GM03348 (cell line): ENCODE measurements at places on chromosomes 4 and X.

- DNase-seq = peak; percentile 57
Measured at GRCh38 chr4:54661169-54661568, 3.4 kb downstream of the KIT start.

DNA sequence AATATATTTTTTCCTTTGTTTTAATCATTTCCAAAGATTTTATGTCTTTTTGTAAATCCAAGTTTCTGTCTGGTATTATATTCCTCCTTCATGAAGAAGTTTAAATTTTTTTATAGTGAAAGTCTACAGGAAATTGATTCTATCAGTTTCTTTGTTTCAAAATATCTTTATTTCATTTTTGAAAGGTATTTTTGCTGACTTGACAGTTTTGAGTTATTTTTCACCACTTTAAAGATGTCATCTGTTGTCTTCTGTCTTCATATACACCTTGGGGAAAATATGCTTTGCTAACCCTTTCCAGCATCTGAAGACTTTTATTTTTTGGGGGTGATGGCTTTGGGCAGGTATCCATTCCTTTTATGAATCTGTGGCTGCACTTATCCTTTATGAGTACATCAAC lies 164.4 kb upstream of the EPHA5 start:
- no peak for DNase-seq

DNA sequence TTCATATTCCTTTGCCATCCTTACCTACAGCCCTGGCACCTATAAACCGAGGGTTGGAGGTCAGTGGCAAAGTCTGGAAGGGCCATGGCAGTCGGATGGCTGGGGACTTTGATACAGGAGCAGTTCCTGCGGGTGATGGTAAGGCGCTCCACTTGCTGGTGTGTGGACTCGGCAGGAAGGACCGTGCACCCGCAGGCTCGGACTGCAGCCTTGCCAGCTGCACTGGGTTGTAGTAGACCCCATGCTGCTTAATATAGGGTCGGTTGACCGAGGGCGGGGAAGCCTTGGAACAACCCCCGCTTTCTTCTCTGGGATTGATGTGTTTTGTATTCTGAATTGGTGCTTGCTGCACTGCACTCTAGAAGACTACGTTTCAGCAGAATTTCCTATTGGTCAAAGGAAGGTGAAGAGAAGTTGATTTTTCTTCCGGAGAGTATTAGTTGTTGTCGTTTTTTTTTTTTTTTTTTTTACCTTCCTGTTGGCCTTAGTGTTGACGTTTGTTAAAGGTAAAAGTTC lies 638 bp downstream of the BLTP1 start:
- peak; percentile 61 for DNase-seq

DNA sequence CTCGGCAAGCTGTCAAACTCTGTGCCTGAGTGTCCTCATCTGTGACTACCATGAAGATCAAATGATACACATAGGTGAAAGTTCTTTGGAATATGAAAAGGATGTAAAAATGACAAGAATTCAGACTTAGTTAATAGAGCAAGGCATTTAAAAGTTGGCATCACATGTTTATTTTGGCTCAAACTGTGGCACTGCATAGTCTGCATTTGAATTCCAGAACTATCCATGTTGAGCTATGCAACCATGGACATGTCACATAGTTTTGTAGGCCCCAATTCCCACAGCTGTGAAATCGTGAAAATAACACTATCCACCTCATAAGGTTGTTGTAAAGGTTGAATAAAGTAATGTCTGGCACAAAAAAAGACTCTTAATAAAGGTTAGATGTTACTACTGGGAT lies 33.9 kb downstream of the AFF2 start:
- no peak for DNase-seq

DNA sequence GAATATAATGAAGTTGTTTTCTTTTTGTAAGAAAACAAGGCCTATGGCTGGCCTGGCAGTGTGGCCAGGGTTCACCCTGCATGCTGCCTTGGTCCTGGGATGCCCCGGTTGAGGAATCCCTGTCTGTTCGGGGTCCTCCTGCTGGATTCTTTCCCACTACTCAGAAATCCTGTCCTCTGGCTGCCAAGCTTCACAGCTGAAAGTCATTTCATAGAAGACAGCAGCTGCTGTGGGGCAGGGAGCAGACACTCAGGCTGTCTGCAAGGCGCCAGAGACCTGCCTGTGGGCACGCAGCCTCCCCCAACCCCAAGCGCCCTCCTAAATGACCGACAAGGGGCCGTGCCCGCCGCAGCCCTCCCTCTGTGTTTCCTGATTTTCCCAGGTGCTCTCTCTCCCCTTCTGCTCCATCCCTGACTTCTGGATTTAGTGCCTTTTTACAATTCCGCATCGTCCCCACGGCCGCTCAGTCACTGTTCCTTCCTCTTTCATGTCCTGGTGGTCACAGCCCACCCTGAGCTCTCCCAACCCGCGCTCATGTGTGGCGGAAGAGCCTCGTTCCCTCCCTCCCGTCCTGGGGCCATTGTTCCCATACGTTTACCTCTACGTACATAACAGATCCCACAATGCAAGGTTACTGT lies 27.5 kb downstream of the ZFYVE28 start:
- no peak for DNase-seq

DNA sequence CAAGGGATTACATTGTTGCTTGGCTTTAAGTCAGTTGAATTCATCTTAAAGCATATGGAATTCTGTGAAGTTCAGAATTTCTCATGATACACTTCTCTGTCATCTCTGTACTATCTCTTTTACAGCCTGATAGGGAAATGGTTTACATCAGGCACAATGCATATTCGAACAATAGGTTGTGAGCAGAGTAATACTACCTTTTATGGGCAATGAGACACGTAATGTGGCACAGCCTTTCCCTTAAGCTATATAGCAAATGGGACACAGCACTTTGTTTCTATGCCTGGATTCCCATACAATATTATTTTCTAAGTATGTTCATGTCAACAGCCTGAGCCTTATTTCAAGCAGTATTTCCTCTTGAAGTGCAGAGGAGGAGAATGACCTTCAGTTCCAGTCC lies 58.4 kb downstream of the SYNPO2 start:
- DNase-seq = no peak

DNA sequence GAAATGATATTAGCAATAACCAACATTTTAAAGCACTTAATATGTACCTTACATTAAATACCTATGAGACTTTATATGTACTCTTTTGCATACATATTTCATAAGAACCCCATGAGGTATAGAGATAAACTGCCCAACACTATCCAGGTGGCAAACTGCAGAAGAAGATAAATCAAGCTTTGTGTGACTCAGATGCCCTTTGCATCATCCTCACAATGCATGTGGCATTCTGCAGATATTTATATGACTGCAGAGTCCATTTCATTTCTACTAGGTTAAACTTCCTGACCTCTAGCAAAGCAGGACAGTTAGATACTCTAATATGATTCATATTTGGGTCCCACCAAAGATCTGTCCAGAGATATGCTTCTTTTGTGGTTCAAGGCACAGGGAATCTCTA lies 85.6 kb upstream of the RASGEF1B start:
- DNase-seq = no peak
